ENCODE measurements at places on chromosomes 6 and 20.

DNA sequence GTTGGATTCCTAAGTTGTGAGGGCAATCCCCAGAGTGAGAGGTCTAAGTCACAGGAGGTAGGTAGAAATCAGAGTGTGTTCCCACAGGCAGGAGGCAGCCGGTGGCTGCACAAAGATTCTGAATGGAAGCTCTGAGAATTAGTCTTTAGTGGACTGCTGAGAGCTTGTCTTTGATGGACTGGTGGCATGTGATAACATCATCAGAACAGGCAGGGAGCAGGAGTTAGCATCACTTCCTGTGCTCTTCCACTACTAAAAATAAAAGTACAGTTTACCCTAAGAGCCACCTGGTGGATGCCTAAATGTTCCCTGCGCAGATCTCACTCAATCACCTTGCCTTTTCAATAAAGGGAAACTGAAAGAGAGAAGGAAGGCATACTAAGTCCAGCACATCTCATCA lies 294.6 kb upstream of the POU3F2 start:
- no peak for DNase-seq

DNA sequence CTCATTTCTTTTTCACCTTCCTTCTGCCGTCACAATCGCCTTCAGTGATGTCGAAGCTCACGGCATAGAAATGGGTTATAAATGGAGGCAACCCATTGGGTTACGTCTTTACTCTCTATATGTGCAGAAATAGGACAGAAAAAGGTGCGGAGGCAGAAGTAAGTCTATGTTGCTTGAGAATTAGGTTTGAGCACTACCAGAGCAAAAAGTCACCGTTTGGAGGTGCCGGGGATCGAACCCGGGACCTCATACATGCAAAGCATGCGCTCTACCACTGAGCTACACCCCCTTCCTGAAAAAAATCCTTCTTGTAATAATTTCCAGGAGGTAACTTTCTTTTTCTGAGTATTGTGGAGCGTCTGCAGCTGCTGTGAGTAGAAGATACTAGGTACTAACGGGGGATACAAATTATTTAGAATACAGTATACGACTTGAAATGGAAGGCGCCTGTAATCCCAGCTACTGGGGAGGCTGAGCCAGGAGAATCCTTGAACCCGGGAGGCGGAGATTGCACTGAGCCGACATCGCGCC lies 134.2 kb downstream of the TRIM27 start:
- DNase-seq = no peak

DNA sequence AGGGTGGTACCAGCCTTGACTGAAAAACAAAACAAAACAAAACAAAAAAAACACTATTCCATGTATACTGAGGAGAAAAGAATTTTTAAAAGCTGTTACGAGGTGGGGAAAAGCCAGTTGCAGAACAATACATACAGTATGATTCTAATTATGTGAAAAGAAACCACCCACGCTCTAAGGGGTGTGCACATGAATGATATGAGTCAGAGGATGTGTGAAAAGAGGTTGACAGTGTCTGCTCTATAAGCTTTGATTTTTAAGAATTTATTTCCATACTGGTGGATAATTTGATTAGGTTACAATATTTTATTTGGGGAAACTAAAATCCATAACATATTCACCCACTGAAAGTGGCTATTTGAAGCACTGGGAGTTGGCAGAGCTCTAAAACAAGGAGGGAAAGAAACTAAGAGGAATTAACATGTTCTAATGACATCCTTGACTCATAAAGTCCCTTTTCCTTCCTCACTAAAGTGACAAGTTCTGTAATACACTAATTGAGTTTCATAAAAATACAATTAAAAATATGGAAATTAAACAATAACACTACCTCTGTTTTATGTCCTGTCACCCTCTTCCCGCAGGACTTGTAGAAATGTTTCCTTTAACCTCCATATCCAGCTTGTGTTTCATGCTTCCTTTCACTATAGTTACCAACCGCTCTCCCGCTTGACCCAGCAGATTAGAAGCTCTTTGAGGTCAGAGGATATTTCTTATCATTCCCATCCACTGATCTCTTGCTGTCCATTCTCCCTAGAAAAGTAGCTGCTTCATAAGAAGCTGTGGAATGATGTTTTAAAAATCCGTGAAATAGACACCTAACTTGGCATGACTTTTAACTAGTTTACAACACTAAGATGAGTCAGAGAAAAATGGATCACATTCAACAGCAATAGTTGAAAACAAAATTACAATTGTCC lies 118.6 kb upstream of the CCDC28A start:
- DNase-seq = no peak

GRCh38 chr6:46105568-46105967 lies 24.2 kb upstream of the ENPP4 start:
- no peak for DNase-seq

- no peak for DNase-seq
These were observed 49.2 kb downstream of the RGS17 start for GRCh38 chr6:153081914-153082313.

- peak; percentile 68 for DNase-seq
These were observed 1.9 kb upstream of the AP5S1 start for GRCh38 chr20:3818155-3819151.

GRCh38 chr6:92180090-92180489 lies 1239.3 kb downstream of the EPHA7 start:
- DNase-seq = no peak

GRCh38 chr20:50953196-50953595 lies 5.1 kb downstream of the DPM1 start:
- DNase-seq = no peak

DNA sequence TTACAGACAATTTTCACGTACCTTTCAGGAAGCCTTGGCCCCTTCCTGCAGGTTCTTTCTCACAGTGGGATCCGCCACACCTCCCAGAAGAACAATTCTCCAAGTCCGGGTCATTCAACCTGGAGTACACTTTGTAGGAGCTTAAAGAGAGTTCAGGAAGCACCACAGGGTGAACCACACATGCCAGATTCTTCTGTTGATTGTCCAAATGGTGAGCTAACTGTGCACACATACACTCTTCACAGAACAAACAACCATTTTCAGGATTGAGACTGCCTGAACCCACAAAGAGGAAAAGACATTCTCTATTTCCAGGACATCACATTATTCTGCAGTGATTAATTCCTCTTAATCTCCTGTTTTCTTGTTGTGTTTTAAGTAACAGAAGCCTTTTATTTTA lies 51.0 kb downstream of the SCGN start:
- no peak for DNase-seq

- DNase-seq = no peak
These were observed 174.0 kb upstream of the MAN1A1 start for GRCh38 chr6:119523556-119523955.

DNA sequence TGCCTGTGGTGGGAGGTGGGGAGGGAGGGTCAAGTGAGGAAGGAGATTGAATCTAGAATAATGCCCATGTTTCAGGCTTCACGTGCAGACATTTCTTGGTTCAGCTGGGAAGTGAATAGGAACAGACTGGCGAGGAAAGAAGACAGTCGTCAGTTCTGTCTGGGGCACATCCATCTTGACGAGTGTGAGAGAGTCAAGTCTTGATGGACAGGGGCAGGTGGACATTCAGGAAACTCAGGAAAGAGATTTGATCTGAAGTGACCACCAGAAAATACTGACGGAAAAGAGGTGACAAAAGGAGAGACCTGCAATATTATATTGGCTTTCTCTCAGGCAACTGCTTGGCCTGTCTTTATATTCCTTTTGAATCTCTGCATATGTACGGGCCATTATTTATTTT lies 68.6 kb downstream of the ESR1 start:
- DNase-seq = no peak

DNA sequence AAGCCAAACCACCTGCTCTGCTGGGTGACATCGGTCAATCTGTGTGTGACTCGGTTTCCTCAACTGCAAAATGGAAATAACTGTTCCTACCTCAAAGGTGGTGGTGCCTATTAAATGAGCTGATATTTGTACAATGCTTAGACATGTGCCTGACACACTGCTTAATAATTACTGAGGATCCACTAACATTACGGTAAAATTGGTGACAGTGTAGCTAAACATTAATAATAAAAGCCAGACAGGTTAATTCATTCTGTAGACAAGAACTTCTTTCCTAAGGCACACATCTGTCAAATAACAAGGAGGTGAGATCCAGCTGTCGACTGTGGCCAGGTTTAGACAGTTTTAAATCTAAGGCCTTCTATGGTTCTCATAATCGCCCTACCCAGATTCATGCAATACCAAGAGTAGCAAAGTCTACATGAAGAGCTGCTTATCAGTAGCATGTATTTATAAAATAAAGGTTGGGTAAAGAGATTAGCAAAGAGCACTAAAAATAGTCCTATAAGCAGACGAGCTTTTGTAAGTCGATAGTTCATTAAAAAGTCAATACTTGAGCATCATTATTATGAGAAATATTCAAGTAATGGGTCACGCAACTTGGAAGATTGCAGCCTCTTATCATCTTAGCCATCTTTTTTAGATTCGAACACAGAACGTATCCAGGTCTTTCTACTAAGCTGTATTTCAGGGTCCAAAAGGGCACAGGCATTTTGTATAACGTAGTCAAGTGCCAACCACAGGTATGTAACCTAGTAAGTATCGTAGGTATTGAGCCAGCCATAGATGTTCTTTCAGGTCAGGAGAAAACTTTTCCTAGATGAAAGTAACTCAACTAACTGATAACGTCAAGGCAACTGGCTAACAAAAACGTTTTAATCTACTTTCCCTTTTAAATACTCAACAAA lies 3.2 kb downstream of the CNKSR3 start:
- DNase-seq = no peak

DNA sequence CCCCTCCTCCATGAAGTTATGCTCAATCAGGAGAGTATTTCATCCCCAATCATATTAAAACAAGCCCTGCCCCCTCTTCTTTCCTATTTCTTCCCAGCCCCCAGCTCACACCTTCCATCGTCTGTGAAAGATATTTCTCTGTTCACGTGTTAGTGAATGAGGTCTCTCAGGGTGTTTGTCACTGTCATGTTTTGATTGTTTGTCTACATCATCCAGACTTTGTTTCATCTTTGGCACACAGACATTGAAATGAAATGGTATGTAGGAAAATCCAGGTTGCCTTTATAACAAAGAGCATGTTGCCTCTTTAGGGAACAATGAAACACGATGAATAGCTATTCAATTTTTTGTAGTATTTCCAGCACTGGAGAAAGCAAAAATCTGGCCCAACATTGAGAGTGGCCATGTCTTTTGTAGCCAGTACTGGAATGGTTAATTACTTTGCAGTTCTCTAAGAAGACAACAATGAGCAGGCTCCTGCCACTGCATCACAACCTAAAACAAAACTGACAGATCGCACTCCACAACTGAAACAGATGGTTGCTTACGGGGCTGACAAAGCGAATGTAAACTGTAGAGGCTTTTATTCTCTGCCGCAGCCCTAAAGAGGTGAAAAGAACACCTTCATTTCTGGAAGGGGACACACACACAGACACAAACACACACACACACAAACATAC lies 543.6 kb upstream of the CITED2 start:
- no peak for DNase-seq

DNA sequence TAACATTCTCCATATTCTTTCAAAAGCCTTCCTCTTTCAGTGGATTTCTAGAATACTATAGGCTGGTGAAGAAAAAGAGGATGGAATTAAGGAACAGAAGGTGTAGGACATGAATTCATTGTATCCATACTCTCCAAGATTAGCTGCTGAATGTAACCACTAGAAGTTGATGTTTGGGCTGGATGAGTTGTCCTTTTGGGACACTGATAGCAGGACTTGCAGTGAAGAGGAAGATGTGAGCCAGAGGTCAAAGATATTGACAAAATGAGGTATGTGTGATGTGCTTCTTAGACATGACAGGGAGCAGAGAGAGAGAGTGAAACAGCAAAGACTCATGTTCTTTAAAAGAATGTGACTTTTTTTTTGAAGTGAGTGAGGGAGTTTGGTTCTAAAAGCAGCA lies 134.3 kb upstream of the MAN1A1 start:
- no peak for DNase-seq

- no peak for DNase-seq
These were observed 79.4 kb downstream of the ROS1 start for GRCh38 chr6:117346142-117346930.

GRCh38 chr6:28142446-28142845 lies 763 bp downstream of the ZKSCAN8 start:
- no peak for DNase-seq

DNA sequence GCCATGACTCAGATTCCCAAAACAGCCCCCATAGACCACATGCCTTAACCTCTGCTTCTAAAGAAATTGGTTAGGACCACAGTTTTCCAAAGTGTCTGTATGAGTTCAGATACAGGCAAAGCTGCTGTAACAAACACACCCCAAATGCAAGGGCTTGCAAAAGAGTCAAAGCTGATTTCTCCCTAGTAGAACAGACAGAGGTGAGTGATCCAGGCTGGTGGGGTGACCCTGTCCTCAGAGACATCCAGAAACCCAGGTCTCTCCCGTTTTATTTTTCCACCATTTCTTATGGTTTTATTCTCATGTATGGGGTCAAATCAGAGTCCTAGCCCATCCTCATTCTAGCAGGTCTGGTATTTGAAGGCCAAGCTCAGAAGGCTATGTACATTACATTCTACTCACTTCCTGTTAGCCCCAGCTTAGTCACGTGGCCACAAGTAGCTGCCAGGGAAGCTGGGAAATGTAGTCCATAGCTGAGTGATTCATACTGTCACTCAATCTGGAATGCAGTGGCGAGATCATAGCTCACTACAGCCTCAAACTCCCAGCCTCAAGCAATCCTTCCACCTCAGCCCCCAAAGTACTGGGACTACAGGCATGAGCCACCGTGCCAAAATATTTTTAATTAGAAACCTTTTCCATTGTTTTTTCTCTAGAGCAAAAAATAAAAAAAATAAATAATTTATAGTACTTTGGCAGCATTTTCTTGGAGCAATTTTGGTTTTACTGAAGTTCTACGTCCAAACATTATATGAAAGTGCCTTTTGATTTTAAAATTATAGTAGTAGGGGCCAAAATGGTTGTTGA lies 175.2 kb downstream of the ZMYND8 start:
- DNase-seq = no peak

GRCh38 chr6:144756469-144756868 lies 471.3 kb downstream of the UTRN start:
- no peak for DNase-seq

DNA sequence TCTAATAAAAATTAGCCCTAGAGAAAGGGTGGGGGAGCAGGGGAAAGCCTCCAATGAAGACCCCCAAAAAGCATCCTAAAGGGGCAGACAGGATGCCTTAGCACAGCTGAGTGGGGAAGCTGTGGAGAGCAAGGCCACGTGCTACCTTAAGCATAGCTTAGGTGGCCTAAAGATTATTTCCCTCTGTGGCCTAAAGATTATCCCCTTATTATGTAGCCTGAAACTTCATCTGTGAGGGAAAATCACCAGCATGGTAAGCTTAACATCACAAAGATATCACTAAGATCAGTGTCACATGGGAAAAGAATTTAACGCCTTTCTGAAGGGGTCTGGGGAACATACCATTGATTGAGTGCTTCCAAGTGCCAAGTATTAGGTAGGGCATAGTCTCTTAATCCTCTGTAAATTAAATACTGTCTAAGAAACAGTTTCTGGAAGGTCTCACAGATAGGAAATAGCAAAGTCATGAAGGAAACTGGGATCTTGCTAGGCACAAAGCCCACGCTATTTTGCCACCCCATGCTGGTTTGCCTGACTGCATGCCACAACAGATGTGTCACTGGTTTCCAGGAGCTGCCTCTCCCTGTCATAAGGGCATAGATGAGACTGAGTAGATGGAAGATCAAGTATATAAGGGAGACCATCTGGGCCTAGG lies 170.0 kb downstream of the HACE1 start:
- DNase-seq = no peak

GRCh38 chr20:48776306-48776705 lies 51.5 kb downstream of the PREX1 start:
- DNase-seq = no peak
